Stimulated activated CD8-positive, alpha-beta memory T cell treated with anti-CD3 and anti-CD28 coated beads, Interleukin-12 subunit alpha, Interleukin-12 subunit beta, amount 100 ng/mL, for 1 hour (primary cell): ENCODE measurements at places on chromosomes 12 and 14.
A peak's percentile ranks its signal among the peaks of the same experiment; 100 is the strongest.

GRCh38 chr14:69014829-69015259 lies 35.7 kb upstream of the ACTN1 start:
- DNase-seq, result no peak

GRCh38 chr12:95790033-95790916 lies at the start of gene NTN4:
Gene NTN4 (minus strand): TSS chr12:95790764. CDS start chr12:95790309, 455 bp downstream.
- DNase-seq, result no peak

DNA sequence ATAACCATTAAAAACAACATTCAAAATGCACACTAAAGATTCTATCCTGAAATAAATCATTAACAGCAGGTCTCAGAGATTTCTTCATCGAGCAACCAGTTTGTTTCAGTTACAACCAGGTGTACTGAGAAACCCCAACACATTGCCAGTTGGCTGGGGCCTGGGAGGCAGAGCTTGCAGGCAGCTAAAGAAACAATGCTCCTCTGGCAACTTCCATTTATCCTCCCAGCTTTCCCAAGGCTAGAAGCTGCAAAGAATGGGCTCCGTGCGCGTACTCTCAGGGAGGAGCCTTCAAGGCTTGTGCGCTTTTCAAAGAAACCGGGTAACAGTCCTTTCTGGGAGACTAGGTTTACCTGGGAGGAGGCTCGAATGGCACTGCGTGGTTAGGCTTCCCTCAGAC lies 181.6 kb downstream of the MSRB3 start:
- DNase-seq, result no peak

DNA sequence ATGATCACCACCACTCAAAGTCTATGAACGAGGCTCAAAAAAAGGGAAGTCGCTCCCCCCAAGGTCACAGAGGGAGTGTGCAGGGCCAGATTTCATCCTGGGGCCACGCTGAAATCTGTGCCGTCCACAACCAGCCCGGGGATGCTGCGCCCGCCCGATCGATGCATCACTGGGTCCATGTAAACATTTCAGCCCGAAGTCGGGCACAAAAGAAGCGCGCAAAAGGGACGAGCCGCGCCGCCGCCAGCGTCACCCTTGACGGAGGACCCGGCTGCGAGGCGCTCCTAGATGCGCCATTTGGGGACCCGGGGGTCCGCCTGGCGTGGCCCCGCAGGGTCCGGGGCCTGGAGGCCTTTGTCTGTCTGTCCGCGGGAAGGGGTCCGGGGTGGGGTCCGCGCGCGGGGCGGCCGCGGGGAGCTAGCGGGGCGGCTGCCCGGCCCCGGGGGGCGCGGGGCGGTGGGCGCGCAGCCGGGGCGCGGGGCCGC lies 503 bp downstream of the FBXO21 start:
- DNase-seq, result peak; percentile 6

DNA sequence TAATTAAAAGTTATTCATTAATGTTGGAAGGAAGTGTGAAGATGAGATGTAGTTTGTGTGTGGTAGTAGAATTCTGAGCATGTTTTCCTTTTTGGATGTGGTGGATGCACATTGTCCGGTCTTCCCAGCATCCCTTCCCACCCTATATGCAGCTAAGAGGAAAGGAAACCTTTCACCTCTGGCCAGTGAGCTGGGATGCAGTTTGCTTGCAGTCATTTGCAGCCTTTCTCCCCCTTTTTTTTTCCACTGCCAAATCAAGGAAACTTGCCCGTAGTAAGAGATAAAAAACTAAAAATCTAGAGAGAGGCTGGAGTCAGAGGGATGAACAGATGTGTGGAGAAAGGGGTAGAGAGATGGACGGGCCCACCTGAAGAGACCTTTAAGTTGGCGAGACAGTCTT lies 72.5 kb upstream of the SLC38A2 start:
- DNase-seq, result no peak

DNA sequence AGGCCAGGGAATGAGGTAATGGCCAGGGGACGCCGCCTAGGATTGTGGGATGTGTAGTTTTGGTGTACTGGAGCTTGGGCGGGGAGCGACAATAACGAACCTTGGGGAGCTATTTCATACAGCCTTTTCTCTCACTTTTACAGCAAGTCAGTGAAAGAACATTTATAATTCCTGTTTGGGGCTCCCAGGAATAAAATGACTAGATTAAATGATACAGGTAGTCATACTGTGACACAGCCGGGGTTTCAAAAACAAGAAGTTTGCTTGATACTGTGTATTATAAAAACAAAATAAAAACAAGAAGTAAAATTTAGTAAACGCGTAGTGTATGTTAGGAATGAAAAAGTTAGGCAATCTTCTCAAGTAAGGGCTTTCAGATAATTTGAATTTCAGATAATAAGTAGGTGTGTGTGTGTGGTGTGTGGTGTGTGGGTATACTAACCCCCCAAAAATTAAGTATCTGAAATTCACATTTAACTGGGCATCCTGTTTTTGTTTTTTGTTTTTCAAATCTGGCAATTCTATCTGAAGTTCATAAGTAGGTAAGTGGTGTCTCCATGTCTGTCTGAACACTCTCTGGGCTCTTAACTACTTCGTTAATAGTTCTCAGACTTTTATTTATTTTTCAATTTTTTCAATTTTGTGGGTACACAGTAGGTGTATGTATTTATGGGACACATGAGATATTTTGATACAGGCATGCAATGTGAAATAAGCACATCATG lies 458 bp upstream of the DCTN2 start:
- no peak for DNase-seq

GRCh38 chr12:125145196-125145595 lies 80.0 kb downstream of the AACS start:
- DNase-seq, result no peak

DNA sequence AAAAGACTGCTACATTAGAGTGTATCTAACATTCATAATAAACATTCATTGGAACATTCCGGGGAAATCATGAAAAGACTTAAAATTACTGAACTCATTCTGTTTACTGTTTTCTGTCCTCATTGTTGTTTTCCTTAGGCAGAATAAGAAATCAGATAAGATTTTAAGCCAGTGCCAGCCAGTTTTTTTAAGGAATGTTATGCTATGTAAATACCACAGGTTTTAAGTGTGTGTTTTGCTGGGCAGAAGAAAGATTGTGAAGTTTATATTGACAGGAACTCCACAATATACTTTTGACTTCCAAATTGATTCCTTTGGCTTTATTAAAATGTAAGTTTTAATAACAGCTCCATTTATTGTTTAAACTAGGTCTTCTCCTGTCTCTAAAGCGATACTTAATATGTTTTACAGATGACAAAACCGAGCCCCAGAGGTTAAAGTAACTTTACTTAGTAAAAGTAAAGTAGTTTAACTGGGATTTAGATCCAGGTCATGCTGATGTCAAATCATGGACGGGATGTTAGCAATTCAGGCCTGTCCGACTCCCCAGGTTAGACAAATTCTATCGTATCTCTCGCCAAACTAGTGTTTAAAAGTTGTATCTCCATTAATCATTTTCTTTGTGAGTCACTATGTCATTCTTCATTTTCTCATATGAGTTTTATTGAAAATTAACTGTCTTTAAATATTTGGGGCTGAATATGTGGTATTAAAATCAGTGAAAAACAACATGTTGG lies 1.7 kb downstream of the LARP4 start:
- DNase-seq, result no peak

DNA sequence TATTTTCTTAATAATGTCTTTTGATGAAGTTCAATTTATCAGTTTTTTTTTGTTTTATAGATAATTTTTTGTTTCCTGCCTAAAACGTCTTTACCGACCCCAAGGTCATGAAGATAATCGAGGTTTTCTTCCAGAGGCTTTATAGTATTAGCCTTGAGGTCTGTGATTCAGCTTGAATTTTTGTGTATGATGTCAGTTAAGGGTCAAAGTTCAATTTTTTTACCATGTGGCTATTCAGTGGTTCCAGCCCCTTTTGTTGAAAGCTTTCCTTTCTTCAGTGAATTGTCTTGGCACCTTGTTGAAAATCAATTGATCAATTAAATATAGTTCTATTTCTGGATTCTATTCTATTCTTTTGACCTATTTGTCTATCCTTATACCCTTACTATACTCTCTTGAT lies 3.2 kb upstream of the MGST1 start:
- no peak for DNase-seq

GRCh38 chr12:132856581-132856980 lies 27.9 kb upstream of the GOLGA3 start:
- DNase-seq, result no peak

GRCh38 chr14:74400031-74400685 lies 25.9 kb downstream of the SYNDIG1L start:
- DNase-seq, result no peak

- DNase-seq, result no peak
Measured at GRCh38 chr12:49024543-49024942, 6.0 kb upstream of the PRKAG1 start.

DNA sequence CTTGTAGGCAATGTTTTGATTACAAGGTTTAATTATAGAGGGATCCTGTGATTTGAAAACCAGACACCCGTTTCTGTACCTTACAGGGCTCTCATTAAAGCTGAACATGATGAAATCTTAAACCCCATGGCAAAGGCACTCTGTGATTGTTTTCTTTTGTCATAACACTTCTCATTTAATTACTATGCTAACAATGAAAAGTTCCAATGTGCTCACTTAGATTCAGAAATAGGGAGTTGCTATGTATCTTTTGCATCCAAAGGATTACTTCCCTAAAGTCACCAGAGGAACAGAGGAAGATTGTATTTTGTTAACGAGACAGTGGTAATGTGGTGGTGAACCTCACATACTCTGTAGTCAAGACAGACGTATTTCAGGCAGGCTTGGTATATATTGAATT lies 81.5 kb upstream of the MYF6 start:
- DNase-seq, result no peak

GRCh38 chr12:114395755-114396152 lies 10.2 kb downstream of the TBX5 start:
- no peak for DNase-seq

- DNase-seq, result no peak
Measured at GRCh38 chr14:68157971-68158371, 338.4 kb downstream of the RAD51B start.

DNA sequence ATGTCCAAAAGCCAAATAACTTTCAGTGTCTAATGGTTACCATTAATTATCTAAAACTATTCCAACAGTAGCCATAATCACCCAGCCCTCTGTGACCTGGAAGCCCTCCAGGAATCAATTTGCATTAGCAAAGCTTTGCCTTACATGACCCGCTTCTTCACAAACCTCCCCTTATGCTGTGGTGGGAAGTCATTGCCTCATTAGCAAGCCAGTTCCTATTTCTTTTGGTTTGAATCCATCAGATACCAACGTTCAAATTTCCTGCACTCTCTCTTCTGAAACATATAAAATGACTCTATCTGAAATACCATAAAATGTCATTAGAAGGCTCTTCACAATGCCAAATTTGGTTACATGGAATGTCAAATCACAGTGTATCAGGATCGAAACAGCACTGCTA lies 268.3 kb upstream of the PRKD1 start:
- no peak for DNase-seq

GRCh38 chr12:11431486-11431885 lies 36.1 kb upstream of the PRB2 start:
- no peak for DNase-seq

GRCh38 chr12:10247436-10248058 lies 34.9 kb downstream of the GABARAPL1 start:
- no peak for DNase-seq

GRCh38 chr12:6555018-6555691 lies 687 bp downstream of the IFFO1 start:
- no peak for DNase-seq

GRCh38 chr12:128797119-128798118 lies 26.3 kb downstream of the SLC15A4 start:
- DNase-seq, result no peak

- DNase-seq, result no peak
Measured at GRCh38 chr12:62802984-62803383, 132.0 kb downstream of the PPM1H start.

DNA sequence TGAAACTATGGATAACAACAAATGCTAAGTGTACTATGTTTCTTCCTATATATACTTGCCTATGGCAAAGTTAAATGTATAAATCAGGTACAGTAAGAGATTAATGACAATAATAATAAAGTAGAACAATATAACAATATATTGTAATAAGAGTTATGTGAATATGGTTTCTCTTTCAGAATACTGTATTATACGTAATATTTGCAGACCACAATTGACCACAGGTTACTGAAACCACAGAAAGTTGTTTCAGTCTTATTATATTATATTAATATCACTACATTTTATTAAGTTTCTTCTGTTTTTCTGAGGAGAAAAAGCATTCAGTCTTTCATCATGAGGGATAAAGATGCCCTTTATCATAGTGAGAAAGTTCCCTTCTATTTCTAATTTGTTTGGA lies 131.2 kb downstream of the EML1 start:
- DNase-seq, result no peak

DNA sequence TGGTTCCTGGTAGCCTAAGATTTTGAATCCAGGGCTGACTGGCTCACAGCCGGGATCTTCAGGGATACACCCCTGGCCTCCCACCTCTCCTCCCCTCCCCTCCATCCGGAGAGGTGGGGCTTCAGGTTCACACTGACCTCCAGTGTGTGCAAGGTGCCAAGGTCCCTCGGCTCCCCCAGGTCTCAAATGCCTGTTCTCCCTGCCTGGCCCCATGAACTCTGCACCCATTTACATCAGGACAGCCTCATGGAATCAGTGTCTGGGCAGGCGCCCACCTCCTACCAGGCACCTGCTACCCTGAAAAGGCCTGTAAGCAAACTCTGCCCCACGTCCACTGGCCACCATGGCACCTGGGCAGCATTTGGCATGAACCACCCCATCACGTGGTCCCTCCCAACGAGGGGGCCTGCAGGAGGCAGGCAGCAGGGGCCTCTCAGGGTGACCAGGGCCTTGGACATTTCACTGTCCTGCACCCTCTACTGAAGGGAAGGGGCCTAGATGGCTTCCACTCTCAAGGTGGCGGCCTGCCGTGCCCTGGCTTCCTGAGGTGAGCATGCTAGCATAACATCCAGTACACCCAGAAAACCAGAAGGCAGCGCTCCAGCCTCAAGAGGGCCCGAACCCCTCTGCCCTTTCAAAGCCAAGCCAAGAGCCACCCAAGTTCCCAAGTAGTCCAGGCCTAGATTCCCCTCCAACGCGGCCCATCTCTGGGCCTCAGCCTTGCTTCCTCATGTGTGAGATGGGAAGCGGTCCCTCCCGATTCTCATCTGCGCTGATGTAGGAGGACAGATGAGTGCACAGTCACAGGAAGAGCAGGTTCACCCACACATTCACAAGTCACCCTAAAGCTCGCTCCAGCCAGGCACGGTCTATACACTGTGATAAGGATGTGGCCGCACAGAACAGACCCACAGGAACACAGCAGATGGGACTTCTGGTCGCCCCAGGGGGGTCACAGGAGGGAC lies 37.3 kb downstream of the CCDC85C start:
- no peak for DNase-seq

DNA sequence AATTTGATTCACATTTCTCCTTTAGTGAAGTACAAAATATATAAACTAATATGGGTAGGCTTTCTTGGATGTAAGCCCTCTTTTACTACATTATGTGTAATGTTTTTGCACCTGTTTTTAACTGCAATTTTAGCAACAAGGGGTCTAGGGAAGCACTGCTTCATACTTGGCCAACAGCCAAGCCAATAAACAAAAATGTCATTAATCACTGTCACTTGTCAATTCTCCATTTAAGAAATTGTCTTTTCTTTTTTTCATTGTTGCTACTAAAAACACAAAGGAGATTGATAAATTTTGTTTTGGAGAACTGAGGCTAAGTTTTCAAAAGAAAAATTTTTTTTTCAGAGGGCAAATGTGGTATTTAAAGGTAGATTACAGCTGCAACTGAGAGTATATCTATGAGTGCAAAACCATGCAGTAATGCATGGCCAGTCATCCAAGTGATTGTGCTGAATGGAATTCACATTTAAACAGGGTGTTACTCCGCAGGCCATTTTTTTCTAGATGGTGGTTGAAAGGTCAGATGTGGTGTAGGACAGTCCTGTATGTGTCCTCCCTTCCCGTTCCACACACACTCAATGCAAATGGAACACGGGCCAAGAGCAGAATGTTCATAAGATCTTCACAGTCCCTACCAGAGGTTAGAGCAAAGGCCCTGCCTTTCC lies 503.0 kb upstream of the LMO3 start:
- no peak for DNase-seq
